CD8-positive, alpha-beta memory T cell (primary cell): ENCODE measurements at places on chromosomes 2 and 18.

DNA sequence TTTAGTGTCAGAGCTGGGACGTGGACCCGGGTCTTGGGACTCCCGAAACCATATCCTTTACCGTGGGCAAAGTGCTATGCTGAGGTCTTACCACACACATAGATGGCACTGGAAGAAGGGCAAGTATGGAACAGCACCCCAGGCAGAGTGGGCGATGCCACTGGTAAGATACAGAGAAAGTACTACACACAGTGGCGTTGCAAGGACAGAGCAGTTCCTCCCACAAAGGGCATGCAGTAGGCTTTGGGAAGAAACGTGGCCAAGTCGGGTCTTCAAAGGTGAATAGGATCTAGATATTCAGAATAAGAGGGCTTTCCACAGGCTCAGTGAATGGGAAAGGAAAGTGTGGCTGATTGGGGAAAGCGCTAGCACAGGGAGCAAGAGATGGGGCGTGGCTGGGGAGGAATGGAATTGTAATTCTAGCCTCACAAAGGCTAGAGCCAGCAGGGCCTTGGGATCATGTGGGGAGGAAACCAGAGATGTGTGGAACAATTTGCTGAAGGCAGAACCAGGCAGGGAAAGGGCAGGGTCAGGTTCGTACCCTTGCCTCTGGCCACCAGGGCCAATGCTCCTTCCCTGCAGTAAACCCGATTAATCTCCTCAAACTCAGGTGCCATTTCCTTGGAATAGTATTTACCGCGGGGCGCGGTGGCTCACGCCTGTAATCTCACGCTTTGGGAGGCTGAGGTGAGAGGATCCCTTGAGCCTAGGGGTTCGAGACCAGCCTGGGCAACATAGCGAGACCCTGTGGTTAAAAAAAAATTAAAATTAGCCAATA, 36.0 kb downstream of the PCBP1 start:
- DNase-seq: peak; percentile 11

- DNase-seq: no peak
Measured at GRCh38 chr18:35024965-35025364, 16.2 kb upstream of the MAPRE2 start.

DNA sequence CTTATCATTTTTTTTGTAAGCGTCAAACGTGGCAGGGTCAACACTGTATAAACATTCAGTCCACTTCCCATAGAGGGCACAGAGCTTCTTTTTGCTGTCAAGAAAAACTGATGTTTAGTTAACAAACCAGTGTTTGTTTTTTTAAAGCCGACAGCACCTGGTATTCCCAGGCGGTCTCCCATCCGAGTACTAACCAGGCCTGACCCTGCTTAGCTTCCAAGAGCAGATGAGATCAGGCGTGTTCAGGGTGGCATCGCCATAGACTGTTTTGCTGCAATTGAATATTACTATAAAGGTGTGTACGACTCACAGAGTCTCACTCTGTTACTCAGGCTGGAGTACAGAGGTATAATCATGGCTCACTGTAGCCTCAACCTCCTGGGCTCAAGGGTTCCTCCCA, 31.5 kb downstream of the CABYR start:
- no peak for DNase-seq

- DNase-seq: no peak
Measured at GRCh38 chr18:59022167-59022945, 117.3 kb upstream of the SEC11C start.

DNA sequence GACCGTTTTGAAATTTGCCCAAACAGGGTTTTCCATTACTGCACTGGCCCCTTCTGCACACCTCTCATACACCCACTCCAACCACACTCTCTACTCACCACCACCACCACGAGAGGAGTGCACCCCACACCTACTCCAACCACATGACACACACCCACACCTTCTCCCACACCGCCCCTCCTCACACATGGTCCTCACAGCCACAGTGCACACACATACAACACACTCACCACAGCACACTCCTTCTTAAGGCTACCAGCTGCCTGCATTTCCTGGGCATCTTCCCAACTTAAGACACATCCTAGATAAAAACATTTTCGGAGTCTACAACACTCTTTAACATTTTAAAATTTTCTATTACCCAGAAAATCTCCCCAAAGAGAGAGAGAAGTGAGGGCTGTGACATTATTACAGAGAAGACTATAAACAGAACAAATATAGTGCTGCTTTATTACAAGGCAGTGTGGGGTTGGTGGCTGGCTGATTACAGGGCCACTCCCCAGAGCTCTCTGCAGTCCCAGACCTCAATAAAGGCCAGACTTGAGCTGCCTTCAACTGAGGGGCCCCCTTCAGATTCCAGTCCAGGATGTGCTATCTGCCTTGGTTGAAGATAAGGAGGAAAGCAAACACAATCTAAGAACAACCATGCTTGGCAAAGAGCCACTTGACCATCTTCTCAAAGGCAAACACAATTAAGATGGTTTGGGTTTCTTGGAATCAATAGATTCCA, 36.1 kb downstream of the NHEJ1 start:
- peak; percentile 3 for DNase-seq

GRCh38 chr2:212549941-212550340, 11.3 kb upstream of the ERBB4 start:
- DNase-seq: no peak

GRCh38 chr2:222883420-222883819, 22.6 kb downstream of the ACSL3 start:
- no peak for DNase-seq

GRCh38 chr2:65071499-65072180, 15.4 kb downstream of the CEP68 start:
- no peak for DNase-seq

- DNase-seq: no peak
Measured at GRCh38 chr2:1718339-1719220, 25.7 kb downstream of the PXDN start.

- no peak for DNase-seq
Measured at GRCh38 chr18:74040008-74040407, 107.6 kb downstream of the FBXO15 start.

GRCh38 chr2:12858786-12859185, 142.1 kb downstream of the TRIB2 start:
- no peak for DNase-seq

GRCh38 chr18:9865764-9866490, 19.8 kb upstream of the TXNDC2 start:
- DNase-seq: no peak

GRCh38 chr2:178477443-178478129, 814 bp downstream of the FKBP7 start:
- DNase-seq: no peak

GRCh38 chr2:72864500-72864899, 22.7 kb upstream of the SPR start:
- no peak for DNase-seq

DNA sequence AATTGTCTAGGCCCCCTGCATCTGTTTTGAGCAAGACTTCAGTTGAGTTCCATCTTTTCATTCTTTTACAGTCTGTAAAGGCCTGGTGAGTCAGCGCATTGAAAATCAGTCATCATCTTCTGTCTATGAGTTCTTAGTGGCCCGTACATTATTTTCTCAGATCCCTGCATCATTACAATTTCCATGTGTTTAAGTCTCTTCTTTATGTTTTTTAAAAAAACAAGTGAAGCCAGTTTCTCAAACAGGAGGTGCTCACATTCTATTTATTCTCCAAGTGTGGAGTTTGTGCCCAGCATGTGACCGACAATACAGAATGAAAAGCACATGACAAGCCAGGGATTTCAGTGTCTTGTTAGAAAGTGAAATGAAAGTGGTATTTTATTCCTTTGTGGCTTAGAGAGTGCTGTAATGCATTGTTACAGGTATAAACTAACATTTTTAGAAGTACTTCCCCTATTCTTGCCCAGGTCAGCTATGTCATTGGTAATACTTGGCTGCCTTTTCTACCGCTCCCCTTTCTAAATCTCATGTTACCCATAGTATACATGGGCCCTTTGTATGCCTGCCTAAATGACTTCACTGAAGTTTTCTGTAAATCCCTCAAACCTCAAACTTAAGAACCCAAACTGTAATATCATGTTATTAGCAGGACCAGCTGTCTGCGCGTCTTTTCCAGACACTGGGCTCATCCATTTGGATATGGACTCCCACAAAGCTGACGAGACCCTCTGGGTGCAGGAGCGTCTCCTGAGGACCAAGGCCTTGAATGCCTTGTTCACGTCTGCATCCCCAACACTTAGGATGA, 67.6 kb downstream of the FEZ2 start:
- no peak for DNase-seq

DNA sequence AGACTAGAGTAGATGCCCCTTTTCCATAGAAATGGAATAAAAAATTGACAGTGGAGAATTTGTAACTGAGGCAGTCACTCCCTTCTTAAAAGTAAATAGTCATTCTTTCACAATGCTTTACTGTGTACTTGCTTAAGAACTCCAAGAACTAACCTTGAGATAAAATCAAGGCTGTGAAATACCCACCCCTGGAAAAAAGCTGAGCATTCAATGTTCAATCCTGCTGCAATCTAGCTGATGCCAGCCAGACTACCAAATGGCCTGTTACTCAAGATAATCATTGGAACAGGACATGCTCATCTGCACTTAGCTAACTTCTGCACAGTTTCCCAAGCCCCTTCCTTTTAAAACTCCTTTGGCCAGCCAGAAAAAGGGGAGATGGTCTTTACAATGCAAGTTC, 367.4 kb upstream of the GULP1 start:
- DNase-seq: no peak

GRCh38 chr2:64359171-64359891, 94.6 kb upstream of the LGALSL start:
- DNase-seq: no peak

DNA sequence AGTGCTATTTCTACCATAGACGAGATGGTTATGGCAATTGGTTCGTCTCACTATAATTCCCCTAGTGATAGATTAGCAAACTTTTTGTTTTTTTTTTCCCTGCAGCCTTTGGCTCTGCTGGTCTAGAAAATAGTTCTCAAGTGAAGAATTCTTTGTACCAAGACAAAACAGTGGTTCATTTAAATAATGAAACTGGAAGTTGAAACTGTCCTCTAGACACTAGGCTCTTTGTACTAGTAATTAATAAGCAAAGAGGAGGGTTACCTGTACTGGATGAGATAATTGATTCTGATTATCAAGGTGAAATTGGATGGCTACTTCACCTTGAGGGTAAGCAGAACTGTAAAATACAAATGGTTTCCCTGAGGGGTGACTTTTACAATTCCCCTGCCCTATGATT, 156.9 kb upstream of the DCC start:
- no peak for DNase-seq

- DNase-seq: no peak
Measured at GRCh38 chr2:222025881-222026271, 272.9 kb downstream of the PAX3 start.

DNA sequence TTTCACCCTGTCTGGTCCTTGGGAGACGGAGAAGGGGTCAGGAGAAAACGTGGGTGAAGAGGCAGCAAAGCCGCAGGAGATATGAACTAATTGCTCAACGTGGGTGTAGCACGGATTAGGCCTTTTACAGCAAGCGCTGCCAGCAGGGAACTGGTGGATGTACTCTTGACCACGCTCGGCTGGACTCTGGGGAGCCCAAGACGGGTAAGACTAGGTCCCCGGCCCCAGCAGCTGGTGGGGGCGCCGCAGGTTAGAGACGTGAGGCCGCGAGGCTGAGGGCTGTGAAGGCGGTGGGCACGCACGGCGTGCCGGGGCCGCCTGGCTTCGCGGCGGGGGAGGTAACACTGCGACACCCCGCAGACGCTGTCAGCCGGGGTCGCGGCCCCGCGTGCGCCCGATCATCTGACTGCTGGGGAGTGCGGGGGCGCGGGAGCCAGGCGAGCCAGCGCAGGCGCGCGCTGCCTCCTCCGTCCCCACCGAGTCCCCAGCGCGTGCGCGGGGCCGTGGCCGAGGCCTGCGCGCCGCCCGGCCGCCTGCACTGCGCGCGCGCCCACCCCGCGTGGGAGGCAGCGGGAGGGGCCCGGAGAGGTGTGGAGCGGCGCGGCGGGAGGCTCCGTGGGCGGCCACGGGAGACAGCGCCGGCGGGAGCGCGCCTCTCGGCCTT, at the start of gene CLIP4:
TSS of gene CLIP4 (plus strand) at position 470 of the 664 bp plus-strand sequence. CDS start 5,974 bp downstream, outside the sequence.
- peak; percentile 83 for DNase-seq

GRCh38 chr18:3875961-3876360, 426.0 kb downstream of the TGIF1 start:
- no peak for DNase-seq

- peak; percentile 59 for DNase-seq
Measured at GRCh38 chr2:68766376-68766845, 31.8 kb downstream of the ARHGAP25 start.

DNA sequence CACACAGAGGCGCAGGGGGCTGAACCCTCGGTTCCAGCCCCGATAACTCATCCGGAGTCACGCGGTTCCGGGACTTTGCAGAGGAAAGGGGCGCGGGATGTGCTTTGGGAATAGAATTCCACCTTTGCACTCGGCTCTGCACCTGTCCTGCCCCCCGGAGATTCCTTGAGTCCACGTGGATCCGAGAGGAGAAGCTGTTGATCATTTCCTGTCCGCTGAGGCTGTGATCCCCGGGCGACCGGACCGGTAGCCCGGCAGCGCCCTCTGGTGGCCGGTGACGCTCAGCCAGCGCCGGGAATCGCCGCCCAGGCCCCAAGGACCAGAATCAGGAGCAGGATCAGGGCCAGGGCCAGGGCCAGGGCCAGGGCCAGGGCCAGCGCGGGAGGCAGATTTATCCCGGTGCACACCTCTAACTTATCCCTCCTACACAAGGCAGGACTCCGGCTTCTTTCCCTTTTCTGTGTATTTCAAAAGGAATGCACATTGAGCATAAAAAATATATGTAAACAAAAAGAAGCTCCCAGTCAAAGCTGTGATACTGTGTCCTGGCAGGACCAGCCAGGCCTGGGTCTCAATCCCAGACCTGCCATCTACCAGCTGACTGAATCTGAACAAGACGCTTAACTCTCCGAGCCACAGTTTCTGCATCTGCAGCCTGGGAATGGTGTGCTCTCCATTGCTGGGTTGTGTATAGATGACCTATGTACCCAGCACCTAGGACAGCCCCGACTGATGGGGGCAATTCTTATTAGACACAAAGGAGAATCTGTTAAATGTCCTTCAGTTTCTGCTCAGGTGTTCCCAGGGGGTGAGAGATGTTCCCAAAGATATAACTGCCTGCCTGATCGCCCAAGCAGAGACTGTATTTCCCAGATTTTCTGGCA, 8.5 kb upstream of the SPATA3 start:
- DNase-seq: peak; percentile 80

DNA sequence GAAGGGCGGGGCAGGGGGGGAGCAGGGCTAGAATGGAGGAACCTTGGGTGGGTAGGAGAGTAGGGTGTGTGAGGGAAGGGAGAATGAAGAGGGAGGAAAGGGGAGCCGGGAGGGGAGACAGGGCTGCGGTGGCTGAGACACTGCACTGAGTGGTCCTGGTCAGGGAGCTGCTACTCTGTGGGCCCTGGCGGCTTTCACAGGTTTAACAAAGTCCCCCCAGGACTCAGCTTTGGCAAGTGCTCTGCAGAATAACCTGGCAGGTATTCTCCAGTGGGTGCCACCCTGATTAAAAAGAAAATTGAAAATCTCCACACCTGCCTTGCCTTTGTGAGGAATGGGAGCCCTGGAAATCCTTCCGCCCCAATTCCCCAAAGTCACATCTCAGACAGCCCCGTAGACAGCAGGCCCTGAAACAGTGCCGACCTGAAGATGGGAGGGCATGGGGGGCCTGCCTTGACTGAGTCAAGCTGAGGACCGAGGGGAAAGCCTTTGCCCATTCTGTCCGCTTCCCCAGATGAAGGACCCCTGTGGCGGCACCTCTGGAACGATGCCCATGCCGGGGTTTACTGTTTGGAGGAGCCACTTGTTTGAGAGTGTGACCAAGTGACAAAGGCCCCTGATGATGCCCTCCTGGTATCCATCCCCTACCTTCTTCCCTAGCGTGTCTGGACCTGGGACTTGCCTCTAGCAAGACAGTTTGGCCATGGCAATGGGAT, 43.6 kb upstream of the OTOS start:
- DNase-seq: no peak

- DNase-seq: no peak
Measured at GRCh38 chr2:158501301-158501700, 44.5 kb downstream of the PKP4 start.

GRCh38 chr2:190679813-190680591, 31.1 kb downstream of the NAB1 start:
- DNase-seq: peak; percentile 43
